NCI-H2081 (cell line): ENCODE measurements at places on chromosomes 4 and X.

GRCh38 chrX:71067712-71068043 lies 456 bp downstream of the SNX12 start:
- no peak for DNase-seq

GRCh38 chr4:80263541-80264351 lies 2.7 kb upstream of the FGF5 start:
- DNase-seq = no peak

DNA sequence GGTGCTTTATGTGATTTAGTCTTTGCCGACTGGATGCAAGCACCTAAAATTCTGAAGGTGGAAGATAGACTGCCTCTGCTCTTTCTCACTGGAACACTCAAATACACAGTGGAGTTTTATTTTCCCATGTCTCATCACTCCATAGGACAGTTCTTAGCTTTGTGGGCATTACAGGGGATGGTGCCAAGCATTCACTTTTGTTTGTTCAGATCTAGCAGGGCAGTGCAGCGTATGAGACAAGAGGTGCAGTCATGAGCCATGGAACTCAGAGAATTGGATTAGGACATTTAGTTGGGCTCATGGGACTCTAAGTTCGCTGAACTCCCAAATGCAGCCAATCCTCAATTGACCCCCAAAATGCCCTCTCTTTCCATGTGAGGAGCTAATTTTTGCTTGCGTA lies 1136.9 kb upstream of the PRKX start:
- no peak for DNase-seq

GRCh38 chr4:89293299-89293698 lies 14.3 kb downstream of the GPRIN3 start:
- DNase-seq = no peak

GRCh38 chrX:49761481-49761880 lies 65.7 kb upstream of the PAGE1 start:
- DNase-seq = peak; percentile 10

GRCh38 chr4:48046059-48046458 lies 29.5 kb downstream of the NIPAL1 start:
- DNase-seq = no peak

GRCh38 chrX:20378233-20378920 lies 111.7 kb upstream of the RPS6KA3 start:
- DNase-seq = no peak

GRCh38 chrX:16807976-16808542 lies 21.8 kb downstream of the TXLNG start:
- no peak for DNase-seq

DNA sequence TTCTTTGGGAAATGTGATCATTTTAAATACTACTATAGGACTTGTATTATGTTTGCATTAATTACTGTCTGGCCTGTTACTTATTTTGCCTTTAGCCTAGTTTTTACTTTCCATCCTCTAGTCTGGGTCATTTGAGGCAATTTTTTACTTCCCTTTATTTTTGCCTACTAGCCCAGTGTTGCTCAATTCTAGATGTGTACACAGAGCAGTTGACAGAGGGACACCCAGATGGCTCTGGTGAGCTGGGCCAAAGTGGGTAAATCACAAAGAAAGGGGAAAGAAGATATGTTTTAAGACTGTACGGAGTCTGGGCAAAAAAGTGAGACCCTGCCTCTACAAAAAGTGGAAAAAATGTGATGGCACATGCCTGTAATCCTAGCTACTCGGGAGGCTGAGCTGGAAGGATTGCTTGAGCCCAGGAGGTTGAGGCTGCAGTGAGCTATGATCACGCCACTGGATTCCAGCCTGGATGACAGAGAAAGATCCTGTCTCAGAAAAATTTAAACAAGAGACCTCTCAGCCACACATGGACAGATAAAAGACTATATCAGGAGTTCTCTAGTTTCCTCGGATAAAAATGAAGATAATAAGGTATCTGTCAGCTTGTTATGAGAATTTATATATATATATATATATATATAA lies 35.7 kb downstream of the APOO start:
- no peak for DNase-seq

DNA sequence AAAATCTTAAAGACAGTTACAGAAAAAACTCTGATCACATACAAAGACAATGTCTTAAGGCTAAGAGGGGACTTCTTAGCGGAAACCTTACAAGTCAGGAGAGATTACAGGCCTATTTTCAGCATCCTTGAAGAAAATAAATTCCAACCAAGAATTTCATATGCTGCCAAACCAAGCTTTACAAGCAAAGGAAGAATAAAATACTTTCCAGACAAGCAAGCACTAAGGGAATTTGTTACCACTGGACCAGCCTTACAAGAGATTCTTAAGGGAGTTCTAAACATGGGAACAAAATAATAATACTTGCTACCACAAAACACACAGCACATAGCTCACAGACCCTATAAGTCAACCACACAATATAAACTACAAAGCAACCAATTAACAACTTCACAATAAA lies 255.8 kb upstream of the ZFP42 start:
- DNase-seq = no peak

DNA sequence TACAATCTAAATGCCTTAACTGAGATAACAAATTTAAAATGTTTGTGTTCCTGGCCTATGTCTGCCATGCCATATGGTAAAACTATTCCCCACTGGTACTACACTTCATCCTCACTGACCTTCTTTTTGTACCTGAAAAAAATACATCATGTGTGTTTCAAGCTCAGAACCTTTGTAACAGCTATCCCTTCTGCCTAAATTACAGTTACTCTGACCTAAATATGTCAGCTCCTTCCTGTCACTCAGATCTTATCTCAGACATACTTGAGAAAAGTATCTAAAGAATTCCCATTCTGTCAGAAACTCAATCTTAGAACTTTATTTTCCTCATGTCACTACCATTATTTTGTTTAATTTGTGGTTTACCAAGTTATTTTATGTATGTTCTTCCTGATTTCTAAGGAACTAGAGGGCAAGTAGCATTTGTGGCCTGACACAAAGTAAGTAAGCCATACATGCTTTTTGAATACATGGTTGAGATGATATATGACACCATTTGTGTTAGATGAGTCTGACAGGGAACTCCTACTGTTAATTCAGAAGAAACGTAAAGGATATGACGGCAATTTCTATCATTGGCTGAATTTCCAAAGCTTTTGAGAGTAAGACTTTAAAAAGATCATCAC lies 456.5 kb upstream of the NDST3 start:
- DNase-seq = no peak

- peak; percentile 92 for DNase-seq
These were observed 134.2 kb downstream of the CHIC2 start for GRCh38 chr4:53929955-53930798.

DNA sequence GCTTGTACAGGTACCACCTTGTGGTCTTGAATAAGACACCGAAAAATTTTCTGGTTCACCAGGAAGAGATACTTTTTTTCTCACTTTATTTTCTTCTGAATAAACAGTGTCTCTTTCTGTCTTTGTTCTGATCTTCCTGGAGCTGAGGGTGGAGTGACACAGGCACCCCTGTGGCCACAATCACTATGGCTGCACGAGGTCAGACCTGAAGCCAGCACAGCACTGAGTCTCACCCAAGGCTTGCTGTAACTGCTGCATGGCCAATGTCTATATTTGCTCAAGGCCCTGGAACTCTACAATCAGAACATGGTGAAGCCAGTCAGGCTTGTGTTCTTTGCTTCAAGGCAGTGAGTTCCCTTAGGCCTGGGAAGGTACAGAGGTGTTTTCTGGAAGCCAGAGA lies 87.2 kb downstream of the GPR174 start:
- DNase-seq = no peak

- no peak for DNase-seq
These were observed 109.9 kb upstream of the BCOR start for GRCh38 chrX:40207626-40208025.

- no peak for DNase-seq
These were observed 510.3 kb downstream of the TECRL start for GRCh38 chr4:63898961-63899360.

GRCh38 chrX:112664924-112665323 lies 14.8 kb downstream of the LHFPL1 start:
- DNase-seq = no peak

GRCh38 chr4:108693211-108693610 lies 42.8 kb downstream of the OSTC start:
- no peak for DNase-seq

DNA sequence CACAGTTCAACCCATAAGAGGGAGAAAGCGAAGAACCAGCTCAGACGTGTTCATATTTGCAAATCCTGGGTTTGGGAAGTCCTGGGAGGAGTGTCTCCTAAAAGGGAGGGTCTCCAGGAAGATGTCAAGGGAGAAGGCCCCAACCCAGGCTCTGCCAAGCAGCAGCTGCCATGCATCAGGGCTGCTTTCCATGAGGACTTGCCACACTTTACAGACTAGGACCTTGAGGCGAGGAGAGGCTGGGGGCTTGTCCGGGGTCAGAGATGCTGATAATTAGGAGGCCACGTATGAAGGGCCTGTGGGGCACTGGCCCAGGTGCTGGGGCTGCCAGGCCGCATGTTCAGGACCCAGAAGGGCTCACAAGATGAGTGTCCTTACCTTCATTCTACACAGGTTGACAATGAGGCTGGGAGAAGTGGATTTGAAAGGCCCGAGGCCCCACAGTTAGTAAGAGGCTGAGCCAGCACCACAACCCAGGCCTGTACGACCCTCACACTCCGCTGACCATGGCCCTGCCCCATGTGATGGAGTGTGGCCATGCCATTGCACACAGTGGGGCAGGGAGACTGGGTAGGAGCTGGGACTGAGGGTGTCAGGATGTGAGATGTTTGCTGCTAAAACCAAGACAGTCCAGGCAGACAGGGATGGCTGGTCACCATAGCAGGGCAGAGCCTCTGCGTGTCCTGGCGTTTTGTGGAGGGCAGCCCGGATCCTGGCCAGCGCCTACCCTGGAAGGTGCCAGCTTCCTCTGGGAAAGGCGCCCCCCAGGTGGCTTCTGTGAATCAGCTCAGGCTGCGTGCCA lies 94.8 kb downstream of the PSAPL1 start:
- no peak for DNase-seq

GRCh38 chr4:25092139-25092538 lies 61.4 kb upstream of the LGI2 start:
- no peak for DNase-seq

DNA sequence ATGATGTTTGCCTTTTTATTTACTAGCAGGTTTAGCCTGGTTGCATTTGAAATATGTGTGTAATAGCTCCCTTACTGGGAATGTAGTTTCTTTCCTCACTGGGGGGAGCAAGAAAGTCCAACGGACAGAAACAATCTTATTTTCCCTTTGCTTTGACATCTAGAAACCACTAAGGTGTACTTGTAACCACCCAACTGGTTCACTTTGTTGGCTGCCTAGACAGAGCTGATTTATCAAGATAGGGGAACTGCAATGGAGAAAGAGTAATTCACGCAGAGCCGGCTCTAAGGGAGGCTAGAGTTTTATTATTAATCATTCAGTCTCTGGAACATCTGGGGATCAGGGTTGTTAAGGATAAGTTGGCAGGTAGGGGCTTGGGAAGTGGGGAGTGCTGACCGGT lies 30.3 kb downstream of the XG start:
- no peak for DNase-seq

DNA sequence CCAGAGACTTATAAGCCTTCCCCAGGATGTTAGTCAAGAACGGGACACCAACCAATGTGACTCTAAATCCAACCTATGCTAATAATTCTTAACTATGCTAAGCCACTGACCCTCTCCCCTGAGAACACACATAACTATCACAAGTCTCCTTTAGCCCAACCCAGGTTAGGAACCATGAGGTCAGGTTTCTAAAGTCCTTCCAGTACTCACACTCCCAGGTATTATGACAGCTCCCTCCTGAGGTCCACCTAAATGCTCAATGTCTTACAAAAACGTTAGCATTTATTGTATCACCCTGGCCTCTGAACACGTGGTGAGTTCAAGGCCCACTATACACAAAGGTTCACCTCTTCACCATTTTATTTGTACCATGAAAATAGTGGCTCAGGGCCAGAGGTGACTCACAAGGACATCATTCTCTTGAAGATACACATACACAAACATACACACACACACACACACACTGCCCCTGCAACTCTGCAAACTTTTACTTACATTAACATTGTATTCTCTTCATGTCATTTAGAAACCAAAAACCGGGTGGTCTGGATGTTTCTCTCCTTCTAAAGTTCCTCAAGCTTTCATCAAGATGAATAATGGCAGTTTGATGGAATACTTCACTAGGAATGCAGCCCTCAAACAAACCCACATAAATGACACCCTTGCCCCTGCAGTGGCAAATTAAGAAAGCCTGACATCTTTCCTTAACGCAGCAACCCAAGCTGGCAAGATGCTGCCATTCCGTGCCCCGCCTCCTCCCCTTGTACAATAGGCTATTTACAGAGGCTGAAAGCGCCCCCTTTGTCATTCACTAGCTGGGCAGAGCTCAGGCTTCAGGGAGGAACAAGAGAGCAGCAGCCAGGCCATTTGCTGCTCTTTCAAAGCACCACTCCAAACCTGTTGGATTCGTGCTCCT lies 17.7 kb downstream of the ACSL1 start:
- DNase-seq = peak; percentile 5

GRCh38 chrX:110228453-110228852 lies 89.4 kb downstream of the AMMECR1 start:
- no peak for DNase-seq
